Forelimb muscle (tissue), 1 donor: ENCODE measurements at places on chromosomes 5 and 9. TPM values are rescaled to one million over a fixed set of nuclear protein-coding genes. Genes with fewer than 3 reads are reported as not detected.

Gene SLC34A3
- 1.5 TPM for polyA plus RNA-seq

DNA sequence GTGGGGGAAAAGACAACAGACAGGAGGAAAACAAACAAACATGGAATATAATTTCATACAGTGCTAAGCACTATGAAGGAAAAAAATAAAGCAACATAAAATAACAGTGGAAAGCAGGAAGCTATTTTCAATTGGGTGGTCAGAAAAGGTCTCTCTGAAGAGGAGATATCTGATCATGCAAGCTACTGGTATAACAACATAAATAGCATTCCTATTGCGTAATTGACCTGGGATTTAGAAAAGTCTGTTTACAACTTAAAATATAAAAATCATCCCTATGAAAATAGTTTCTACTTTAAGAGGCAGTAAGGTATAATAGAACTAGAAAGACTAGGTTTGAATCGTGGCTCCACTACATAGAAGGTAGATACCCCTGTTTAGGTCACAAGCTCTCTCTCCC lies 61.4 kb downstream of the FBXW11 start:
- no peak for DNase-seq

GRCh38 chr5:17412760-17413671 lies 85.0 kb upstream of the TAF11L2 start:
- DNase-seq = no peak

DNA sequence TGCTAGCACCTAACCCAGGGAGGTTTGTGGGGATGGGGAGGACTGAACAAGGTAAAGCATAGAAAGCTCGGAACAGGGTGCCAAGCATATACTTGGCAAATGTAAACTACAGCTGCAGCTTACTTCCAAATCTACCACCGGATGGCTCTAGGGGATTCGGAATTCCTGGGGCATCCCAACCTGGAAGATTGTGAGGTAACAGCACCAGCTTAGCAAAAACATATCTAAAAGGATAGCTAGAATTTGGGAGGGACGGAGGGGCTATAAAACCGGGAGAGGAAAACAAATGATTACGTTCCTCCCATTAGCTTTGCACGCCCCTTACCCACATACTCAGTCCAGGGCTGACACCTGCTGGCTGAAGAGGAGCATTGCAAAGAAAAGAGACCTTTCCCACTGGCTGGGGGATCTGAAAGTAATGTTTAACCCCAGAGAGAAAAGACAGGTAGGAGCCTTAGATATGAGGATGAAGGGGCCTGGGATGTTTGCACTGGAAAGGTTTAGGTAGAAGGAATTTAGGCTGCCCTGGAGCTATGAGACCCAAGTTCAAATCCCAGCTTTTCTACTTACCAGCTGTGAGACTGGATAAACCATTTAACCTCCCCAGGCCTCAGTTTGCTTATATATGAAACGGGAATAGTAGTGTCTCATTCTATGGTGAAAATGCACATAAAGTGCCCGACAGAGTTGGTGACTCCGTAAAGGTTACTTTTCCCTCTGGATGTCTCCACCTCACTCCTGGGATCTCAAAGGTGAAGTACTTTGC lies 73.6 kb downstream of the FAM114A2 start:
- DNase-seq = peak; percentile 34

Gene ANKRD34B
- 0.16 TPM for polyA plus RNA-seq

DNA sequence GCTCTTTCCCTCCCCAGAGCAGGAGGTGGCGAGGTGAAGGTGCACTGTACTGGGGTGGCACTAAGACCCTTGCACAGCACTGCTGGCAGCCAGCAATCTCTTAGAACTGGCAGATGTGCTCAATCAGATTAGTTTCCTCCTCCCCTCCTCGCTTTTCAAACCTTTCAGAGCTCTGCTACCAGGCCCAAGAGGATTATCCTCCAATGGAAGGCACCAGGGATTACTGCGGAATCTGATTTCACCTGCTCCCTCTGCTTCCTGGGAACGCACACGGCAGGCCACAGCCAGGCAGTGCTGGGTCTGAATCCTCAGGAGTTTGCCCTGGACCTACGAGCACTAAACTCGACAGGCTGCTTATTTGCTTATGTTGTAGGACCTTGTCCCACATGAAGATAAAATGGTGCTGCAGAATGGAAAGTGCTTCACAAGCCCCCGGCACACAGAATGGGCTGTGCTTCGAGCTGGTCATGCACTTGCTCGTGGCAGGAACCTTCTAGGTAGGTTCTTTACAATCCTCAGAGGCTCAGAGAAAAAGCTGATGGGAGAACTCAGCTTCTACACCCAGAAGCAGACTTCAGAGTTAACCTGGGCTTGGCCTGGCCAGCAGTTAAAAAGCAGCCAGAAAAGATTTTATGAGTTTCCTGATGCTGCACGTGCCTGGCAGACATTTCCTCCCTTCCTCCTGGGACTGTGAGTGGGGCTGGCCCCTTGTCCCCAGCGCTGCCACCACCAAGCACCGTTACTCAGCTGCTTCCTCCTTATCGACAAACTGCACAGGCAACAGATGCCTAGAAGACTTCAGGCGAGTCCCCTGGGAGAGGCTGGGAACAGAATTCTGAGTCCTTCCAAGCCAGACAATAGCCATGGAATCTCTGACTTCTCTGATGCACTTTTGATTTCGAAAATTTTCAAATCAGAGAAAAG lies 33.1 kb downstream of the FABP6 start:
- DNase-seq = no peak

Gene KIAA1958
- polyA plus RNA-seq = 3.3 TPM

Gene PCAT7
- polyA plus RNA-seq = 7.9 TPM

DNA sequence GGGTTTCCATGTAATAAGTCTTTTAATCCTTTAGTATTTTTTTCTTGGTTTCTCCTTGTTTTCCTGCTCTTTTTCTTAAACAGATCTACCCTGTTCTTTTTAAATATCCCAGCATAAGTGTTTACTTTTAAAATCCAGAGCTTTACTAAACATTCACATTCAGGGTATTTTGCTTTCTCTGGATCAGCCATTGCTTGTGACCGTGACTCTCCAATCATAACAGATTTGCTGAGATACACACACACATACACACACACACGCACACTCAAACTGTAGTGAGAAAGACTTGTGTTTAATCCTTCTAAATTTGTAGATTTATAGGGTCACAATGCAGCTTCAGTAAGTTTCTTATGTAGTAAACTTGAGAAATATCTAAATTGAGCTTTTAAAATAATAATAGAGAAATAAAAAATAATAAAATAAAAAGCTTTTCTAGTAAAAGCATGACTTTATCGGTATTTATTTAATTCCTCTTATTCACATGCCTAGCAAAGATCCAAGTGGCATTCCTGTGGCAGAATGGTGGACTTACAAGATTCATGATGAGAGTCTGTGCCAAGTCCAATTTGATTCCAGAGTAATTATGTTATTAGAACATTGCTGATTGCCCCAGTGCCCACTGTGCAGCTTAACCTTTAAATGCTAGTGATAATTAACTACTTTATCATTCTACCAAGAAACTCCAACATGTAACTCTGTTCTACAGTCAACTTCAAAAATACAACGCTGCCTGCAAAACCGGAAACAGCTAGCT lies 129.0 kb downstream of the TLE4 start:
- DNase-seq = no peak

DNA sequence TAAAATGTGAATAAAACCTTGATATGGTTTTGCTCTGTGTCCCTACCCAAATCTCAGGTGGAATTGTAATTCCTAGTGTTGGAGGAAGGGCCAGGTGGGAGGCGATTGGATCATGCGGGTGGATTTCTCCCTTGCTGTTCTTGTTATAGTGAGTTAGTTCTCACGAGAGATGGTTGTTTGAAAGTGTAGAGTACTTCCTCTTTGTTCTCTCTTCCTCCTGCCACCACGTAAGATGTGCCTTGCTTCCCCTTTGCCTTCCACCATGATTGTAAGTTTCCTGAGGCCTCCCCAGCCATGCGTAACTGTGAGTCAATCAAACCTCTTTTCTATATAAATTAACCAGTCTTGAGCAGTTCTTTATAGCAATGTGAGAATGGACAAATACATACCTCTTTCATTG lies 34.9 kb downstream of the TARS1 start:
- DNase-seq = no peak

DNA sequence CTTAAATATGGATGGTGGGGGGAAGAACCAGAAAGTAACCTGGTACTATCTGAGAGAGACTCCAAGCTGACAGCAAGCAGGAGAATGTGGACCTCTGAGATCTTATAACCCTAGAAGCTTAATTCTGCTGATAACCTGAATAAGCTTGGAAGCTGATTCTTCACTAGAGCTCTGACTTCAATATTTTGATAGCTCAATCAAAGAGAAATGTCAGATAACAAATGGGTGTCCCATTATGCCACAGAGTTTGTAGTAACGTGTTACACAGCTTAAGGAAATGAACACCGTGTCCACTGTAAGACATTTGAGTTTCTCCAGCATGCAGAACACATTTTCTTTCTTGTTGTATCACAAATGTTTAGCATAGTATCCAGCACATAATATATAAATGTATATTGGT lies 626.7 kb downstream of the CDH12 start:
- no peak for DNase-seq

Gene SLCO6A1
- 0.48 TPM for polyA plus RNA-seq

DNA sequence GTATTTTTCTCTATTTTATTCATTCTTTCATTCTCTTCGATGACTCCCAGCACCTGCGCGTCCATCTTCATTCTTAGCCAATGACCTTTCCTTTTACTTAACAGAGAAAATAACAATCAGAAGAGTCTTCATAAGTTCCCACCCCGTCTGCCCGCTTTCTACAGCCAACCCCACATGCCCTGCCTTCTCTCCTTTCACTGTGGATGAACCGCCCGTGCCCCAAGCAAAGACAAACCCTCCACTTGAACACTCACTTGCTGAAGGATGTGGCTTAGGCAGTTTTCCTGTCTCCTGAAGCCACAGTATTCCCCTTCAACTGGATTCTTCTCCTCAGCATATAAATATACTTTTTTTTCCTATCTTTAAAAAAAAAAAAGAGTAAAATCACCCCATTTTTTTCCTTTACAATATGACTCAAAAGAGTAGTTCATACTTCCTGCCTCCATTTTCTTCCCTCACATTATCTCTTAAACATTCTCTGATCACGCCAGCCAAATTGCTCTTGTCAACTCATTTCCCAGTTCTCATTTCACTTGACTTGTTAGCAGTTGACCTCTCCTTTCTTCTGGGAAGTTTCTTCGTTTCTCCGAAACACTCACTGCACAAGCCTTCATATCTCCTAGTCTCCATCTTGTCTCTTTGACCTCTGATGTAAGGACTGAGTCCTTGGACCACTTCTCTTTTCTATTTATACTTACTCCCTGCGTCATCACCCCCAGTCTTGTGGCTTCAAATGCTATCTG lies 11.1 kb downstream of the NIPSNAP3B start:
- no peak for DNase-seq

DNA sequence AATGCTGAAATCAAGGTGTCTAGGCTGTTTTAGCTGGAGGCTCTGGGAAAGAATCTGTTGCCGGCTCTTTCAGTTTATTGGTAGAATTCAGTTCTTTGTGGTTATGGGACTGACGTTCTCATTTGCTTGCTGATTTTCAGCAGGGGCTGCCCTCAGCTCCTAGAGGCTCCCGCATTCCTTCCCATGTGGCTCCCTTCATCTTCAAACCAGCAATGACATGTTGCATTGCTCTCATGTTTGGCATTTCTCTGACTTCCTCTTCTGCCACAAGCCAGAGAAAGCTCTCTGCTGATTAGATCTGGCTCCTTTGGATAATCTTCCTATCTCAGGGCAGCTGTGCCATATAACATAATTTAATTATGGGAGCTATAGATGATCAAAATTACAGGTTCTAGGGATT lies 360.3 kb downstream of the LRRC70 start:
- DNase-seq = no peak

GRCh38 chr9:90477535-90477934 lies 165.1 kb downstream of the DIRAS2 start:
- DNase-seq = no peak

- no peak for DNase-seq
Measured at GRCh38 chr5:149702934-149703646, 27.0 kb upstream of the PPARGC1B start.

DNA sequence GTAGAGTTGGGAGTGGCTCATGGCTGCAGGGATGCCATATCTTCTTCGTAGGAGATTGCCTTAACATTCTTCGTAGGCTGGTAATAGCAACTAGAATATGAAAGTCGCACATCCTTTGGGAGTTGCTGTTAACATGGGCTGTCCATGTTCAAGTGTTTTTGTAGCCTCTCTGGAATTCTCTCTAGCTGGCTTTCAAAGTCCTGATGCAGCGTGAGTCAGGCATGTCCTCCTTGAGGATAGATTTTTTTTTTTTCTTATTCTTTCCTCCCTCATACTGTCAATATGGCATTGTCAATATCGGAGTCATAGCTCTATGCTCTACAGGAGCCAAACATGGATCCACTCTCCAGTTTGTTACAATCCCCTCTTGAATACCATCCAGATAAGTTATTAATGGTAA lies 494.8 kb upstream of the WWC1 start:
- DNase-seq = no peak

DNA sequence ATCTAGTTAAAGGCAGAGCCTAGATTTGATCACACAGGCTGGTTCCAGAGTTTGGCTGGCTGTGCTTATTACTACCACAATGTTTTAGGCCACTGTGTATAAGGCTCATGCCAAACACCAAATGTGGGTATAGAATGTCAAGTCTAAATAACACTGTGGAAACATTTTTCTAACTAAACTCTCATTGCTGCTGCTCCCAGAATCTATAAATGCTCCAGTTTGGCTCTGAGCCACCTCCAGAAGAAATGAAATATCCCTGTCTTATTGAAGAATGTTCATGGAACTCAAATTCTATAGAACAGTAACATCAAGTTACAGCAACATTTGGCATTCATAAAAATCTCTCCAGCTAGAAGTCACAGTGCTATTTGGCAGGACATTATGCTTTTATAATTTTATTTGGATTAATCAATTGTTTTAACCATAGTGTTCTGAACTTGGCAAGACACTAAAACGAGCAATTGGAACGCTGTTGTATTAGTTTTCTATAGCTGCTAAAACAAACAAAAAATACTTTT lies 178.1 kb upstream of the COX7C start:
- DNase-seq = peak; percentile 1

DNA sequence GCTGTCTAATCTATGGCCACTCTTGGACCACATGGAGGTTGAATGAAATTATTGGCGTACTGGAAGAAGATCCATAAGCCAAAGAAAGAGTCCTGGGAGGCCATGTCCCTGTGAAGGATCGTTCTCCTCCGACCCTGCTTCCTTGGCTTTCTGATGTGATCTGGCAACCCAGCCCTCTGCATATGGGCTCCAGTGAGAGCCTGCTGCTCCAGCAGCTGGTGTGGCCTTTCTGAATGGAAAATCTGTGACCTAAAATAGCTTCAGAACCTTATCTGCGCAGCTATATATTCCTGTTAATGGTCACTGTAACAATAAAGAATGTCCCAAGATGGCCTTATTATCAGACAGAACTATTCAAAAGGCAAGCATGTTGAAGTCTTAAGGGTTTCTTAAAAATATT lies 40.2 kb upstream of the PHF2 start:
- DNase-seq = no peak

GRCh38 chr5:91110686-91111085 lies 272.4 kb downstream of the ARRDC3 start:
- DNase-seq = peak; percentile 94

Gene RAB3C
- polyA plus RNA-seq = 0.34 TPM

GRCh38 chr9:35726931-35727330 lies 5.1 kb downstream of the TLN1 start:
- DNase-seq = no peak
